Left renal pelvis (tissue), 4 donors: ENCODE measurements at places on chromosomes 7 and 10. TPM values are rescaled to one million over a fixed set of nuclear protein-coding genes. Genes with fewer than 3 reads are reported as not detected.

GIMAP1 gene
- 2.4 TPM for polyA plus RNA-seq

MEIG1 gene
- 2.2 TPM for polyA plus RNA-seq

MSMB gene
- polyA plus RNA-seq, result not detected

ACTR3C gene
- polyA plus RNA-seq, result 4.0 TPM

TMEM236 gene
- polyA plus RNA-seq, result 0.32 TPM

STEAP2 gene
- polyA plus RNA-seq, result 2.4 TPM

OR2F2 gene
- polyA plus RNA-seq, result not detected

STEAP4 gene
- polyA plus RNA-seq, result 0.19 TPM

COL26A1 gene
- 32.7 TPM for polyA plus RNA-seq

DPYSL4 gene
- polyA plus RNA-seq, result 13.6 TPM

FKBP6 gene
- 0.61 TPM for polyA plus RNA-seq
